Vagina (tissue), 2 donors: ENCODE measurements at places on chromosomes 2 and 18. TPM values are rescaled to one million over a fixed set of nuclear protein-coding genes. Genes with fewer than 3 reads are reported as not detected.

- DNase-seq: no peak
These were observed 102.3 kb upstream of the ZNF521 start for GRCh38 chr18:25454270-25454659.

DNA sequence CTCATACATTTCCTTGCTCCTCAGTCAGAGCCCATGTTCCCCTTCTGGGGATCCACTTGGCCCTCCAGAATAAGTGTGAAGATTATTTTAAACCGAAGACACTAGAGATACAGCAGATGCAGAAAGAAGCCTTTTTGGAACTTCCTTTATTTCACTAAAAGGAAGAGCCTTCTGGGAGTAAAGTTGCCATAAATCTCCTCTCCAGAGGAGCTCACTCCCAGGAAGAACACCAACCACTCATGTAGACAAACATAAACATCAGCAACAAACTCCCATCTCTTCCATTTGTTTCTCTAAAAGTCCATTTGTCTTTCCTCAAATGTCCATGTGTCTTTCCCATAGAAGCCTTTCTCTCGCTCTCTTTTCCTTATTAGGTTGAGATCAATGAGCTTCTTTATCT lies 62.4 kb upstream of the MSH6 start:
- DNase-seq: no peak

C2orf74 gene
- total RNA-seq: 8.8 TPM

ALPP gene
- total RNA-seq: not detected
